ENCODE measurements at places on chromosomes 4 and X. TPM values are rescaled to one million over a fixed set of nuclear protein-coding genes. Genes with fewer than 3 reads are reported as not detected.

The VGLL1 gene
- not detected for total RNA-seq

The ACTRT1 gene
- not detected for total RNA-seq

The RHOXF2B gene
- total RNA-seq: not detected

The TMPRSS11D gene
- total RNA-seq: not detected

The GPM6B gene
- total RNA-seq: not detected

The TECRL gene
- total RNA-seq: not detected

The MAGEA2 gene
- total RNA-seq: not detected

The HELQ gene
- total RNA-seq: 14.7 TPM

The GYPB gene
- total RNA-seq: not detected

The MAGEA12 gene
- not detected for total RNA-seq

The HSPA4L gene
- total RNA-seq: 0.30 TPM
